Stimulated activated naive CD4-positive, alpha-beta T cell treated with Interleukin-2 at 50 U/mL for 16 hours (primary cell): ENCODE measurements at places on chromosomes 4 and X.

DNA sequence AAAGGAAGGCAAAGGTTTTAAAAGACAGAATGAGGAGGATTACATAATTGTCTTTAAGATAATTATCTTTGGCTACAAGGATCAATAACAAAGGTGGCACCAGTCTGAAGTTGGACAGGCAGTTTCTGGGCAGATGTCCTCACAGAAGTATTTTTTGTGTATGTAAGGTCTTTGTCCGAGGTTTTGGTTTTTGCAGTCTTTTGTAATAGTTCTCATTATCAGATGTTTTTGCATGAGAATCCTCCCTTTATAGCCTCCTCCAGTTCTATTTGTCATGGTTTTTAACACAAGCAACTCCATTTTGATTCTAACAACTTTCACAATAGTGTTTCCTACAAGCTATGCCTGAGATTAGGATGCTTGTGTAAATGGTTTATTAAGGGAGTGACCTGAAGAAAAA, 286.2 kb downstream of the IL1RAPL2 start:
- DNase-seq, result no peak

GRCh38 chrX:53288189-53288588, 6.8 kb upstream of the IQSEC2 start:
- DNase-seq, result no peak

- no peak for DNase-seq
These were observed 65.3 kb upstream of the DCLK2 start for GRCh38 chr4:150012851-150013360.

DNA sequence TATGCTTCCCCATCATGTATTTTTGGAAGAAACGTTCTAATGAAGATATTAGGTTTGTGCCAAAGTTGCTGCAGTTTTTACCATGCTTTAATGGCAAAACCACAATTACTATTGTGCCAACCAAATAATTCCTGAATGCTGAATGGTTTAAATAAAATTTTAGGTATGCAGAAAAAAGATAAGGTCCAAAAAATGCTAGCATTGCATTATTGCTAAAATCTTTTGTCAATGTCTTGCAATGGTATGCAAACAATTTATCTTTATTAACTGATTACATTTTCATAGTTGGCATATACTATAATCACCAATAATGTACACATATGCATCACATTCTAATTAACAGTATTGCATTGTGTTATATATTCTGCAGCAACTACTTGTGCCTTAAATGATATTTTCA, 1657.4 kb upstream of the IGFBP7 start:
- DNase-seq, result no peak

DNA sequence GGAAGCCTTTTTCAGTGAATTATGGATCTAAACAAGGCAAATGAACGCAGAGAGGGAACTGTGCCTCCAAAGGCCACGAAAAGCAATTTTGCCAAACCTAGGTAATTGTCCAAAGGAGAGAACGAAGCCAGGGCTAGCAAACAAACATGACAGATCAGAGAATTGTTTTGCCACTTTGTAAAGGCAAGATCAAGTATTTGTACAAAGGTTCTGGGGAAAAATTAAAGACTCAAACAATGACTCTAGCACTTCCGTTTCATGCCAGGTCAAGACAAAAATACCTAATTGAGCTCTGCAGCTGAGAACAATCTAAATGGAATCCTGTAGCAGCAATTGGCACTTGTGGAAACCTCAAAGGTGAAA, 8.5 kb downstream of the RBM47 start:
- DNase-seq, result no peak

GRCh38 chr4:77117721-77118120, 39.3 kb upstream of the CCNG2 start:
- no peak for DNase-seq

DNA sequence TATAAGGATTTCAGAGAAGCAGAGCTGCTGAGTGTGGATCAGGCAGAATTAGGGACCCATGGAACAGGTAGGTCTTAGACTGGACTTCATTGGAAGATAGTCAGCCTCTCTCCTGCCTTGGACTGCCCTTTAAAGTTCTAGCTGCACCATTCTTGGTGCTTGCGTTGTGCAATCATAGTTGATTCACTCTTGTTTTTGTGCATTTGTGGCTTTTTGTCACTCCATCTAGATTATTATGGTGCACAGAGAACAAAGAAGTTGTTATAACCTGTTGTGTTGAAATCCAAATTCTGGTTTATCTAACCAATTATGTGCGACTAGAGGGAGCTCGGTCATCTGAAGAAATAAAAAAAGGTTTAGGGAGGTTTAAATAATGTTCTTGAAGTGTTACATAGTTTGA, 59.3 kb downstream of the JADE1 start:
- no peak for DNase-seq

- DNase-seq, result no peak
These were observed 303.7 kb downstream of the ARHGAP24 start for GRCh38 chr4:85778632-85779131.

DNA sequence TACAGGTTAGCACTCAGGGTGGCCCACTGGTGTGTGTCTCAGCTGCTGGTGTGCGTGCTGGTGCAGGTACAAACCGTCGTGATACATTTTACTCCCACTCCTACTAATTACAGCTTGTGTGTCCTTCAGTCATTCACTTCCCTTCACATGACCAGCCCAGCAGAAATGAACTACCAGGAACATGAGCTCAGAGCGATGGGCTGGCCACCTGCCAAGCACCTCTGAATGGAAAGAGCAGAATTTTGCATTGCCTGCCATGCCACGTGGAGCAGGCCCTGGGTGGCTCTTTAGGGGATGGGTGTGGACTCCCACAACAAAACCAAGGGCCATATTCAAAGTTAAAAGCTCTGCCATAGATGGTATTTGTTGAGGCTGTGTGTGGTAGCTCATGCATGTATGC, 58.9 kb upstream of the PGM2 start:
- no peak for DNase-seq

DNA sequence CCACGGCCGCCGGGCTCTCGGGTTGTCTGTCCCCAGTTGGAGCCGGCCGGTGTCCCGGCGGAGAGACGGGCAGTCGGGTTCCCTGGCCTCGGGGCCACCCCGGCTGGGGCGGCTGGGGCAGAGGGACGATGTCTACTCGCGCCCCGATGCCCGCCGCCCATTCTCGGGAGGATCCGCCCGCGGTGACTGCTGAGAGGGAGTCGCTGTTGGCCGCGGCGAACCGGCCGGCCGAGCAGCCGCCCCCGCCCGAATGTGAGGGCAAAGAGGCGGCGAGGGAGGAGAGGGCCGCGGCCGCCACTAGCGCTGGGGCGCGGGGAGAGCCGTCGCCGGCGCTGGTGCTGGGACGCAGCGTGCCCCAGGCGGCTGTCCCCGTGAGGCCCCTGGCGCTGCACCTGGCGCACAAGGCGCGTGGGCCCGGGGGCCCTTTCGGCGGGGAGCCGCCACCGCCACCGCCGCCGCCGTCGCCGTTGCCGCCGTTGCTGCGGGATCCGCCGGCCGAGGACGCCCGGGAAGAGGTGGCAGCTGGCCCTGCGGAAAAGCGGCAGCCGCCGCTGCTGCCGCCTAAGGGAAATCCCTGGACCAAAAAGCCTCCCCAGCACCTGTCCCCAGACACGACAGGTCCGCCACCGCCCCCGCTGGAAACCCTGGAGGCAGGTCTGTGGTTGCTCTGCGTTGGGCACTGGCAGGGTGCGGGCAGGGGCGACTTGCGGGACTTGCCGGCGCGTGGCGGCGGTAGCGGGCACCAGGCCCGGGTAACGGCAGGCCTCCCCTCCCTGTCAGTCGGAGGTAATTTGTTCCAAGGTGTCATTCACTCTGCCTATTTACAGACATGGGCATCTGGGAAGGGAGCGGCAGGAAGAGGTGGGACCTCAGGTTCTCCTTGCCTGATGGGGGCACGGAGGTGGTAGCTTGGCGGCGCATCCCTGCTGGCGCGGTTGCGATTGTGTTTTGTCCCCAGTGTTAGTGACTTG, 739 bp downstream of the LARP1B start:
- peak; percentile 68 for DNase-seq

DNA sequence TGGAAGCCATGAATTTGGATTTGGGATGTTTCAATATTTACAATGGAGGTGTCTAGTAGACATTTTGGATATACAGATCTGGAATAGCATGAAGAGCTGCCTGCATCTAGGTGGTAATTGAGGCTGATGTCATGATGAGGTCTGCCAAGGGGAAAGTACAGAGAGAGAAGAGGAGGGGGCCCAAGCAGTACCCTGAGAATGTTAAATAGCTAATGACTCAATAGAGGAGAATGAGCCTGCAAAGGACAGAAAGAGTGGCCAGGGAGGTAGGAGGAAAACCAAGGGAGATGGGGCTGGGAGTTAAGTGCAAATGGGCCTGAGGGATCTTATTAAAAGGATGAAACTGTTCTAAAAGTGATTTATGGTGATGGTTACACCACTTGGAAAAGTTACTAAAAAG, 182.2 kb upstream of the KIT start:
- no peak for DNase-seq

DNA sequence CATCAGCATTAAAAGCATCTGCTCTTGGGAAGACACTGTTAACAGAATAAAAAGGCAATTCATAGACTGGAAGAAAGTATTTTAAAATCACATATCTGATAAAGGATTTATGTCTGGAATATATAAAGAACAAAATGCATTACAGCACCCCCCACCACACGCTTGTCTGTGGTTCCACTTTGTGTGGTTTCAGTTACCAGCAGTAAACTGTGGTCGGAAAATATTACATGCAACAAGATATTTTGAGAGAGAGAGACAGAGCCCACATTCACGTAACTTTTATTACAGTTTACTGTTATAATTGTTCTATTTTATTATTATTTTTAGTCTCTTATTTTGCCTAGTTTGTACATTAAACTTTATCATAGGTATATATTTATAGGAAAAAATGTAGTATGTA, 21.2 kb upstream of the PDE6B start:
- peak; percentile 2 for DNase-seq

DNA sequence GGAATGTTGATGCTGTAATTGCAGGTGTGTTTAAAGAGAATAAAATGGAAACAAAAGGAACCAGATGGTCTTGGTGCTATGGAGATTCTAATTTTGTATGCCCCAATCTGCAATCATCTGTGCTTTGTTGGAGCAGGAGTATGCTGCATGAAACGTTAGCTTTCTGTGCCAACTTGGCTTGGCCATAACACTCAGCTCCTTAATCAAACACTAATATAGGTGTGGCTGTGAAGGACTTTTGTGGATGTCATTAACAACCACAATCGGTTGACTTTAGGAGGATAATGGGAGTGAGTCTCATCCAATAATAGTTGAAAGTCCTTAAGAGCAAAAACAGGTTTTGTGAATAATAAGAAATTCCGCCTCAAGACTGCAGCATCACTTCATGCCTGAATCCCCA, 399.2 kb downstream of the NLGN4X start:
- DNase-seq, result no peak

DNA sequence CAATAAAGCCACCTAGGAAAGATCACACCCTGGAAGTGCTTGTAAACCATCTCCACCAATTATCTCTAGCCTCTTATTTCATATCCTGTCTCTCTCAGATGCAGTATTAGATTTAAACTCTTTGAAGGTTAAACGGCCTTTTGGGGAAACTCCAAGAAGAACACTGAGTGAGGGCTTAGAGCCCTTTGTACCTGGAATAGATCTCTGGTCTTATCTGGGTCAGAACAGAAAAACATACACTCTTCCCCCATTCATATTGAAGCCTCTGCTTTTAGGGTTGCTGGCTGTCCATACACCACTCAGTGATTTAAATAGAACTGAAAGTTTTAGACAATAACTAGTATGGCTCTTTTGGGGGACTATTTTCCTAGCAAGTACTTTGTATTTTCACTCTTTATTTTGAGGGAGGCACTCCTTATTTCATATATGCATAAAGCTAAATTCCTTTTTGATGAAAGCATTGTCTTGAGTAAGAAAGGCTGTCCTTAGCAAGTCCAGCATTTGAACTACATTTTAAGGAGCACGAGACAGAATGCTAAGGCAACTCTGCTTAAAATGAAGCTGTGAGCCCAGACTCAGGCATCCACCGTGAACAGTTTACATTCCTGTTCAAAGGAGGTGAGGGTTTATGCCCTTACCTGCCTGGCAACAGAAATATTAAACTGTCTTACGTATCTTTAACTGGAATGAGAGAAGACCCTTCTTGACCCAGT, 17.4 kb downstream of the YY2 start:
- no peak for DNase-seq

- DNase-seq, result no peak
These were observed 644.1 kb upstream of the AGA start for GRCh38 chr4:178086320-178086719.

- no peak for DNase-seq
These were observed 82.4 kb upstream of the BMP3 start for GRCh38 chr4:80948141-80948540.

DNA sequence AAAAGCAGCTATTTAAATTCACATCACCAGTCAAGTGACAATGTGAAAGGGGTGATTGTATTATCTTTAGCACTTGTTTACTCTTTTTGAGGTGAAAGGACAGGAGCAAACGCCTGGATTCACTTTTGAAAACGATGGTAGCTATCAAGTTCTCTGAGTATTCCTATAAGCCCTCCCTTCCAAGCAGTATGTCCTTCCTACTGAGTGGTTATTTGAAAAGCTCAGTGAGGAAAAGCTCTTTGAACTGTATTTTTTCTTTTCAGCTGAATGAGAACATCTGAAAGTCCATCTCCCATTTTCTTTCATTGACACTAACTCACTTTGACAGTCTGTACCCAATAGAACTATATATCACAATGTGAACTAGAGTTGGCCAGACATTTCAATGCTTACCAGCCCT, 9.1 kb upstream of the CTSO start:
- no peak for DNase-seq

DNA sequence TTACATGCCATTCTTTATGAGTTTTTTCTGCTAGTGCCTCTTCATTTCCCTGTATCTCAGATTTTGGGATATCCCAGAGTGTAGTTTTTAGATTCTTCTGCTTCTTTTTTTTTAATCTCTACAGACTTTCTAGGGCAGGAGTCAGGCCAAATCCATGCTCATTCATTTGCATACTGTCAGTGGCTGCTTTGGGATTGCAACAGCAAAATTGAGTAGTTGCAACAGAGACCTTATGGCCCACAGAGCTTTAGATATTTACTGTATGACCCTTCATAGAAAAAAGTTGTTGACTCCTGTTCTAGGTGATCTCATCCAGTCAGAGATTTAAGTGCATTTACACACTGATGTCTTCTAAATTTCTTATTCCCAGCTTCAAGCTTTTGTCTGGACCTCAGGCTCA, 35.3 kb downstream of the ARFIP1 start:
- no peak for DNase-seq

GRCh38 chrX:135421537-135421931, 210 bp upstream of the SMIM10L2A start:
- DNase-seq, result peak; percentile 81

GRCh38 chr4:27007507-27007906, 146.9 kb downstream of the STIM2 start:
- no peak for DNase-seq
